ENCODE measurements at places on chromosomes 1 and 21.
A peak's percentile ranks its signal among the peaks of the same experiment; 100 is the strongest.

DNA sequence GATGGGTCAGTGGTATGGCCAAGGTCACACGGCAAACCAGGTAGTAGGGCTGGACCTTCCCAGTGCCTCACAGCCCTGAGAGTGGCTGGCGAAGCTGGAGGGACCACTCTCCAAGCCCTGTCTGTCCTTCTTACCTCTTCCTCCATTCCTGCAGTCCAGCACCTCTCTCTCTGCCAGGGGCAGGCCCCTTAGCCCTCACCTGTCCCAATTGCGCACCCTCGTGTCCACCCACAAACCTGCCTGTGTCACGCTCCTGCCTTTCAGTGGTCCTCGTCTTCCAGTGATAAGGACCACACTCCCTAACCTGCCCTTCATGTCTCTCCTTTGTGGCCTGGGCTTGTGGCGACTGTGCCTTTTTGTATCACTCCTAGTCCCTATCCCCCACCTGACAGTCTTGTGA is 3.4 kb downstream of the PODN start:
- H3K27ac ChIP-seq, result no peak overlapping the region
- peaks cover 8% of the 10 kb centered on the region for H3K4me1 ChIP-seq
- no peaks in the 10 kb centered on the region for H3K27me3 ChIP-seq

DNA sequence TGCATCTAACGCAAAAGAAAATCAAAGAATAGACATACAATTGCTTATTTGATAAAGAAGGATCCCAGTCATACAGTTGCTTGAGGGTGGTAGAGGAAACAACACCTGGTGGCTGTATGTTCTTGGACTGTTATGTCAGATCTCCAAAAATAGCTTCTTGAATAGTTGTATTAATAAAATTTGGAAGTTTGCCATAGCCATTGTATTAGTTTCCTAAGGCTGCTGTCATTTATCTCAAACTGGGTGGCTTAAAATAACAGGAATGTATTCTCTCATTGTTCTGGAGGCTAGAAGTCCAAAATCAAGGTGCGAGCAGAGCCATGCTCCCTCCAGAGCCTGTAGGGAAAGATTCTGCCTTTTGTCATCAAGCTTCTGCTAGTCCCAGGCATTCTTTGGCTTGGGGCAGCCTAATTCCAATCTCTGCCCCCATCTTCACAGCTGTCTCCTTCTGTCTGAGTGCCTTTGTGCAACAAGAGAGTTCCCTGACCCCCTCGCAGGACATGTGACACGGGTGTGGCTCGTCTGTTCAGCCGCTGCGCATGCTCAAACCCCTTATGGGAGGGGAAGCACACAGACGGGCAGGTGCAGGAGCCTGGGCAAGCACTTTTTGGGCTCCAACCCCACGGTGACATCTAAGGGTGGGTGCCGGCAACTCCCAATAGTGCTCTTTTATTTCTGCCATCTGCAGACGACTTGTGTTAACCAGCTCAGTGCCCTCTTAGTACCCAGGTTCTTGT is 21.7 kb upstream of the GRIK1 start:
- no peaks in the 10 kb centered on the region for H3K27me3 ChIP-seq
- no peak overlapping the region for H3K27ac ChIP-seq
- no peaks in the 10 kb centered on the region for H3K36me3 ChIP-seq

GRCh38 chr1:158147869-158148268 is 32.8 kb upstream of the CD1D start:
- no peak overlapping the region for H3K4me3 ChIP-seq
- peaks cover 10% of the 10 kb centered on the region for H3K4me1 ChIP-seq
- no peaks in the 10 kb centered on the region for H3K36me3 ChIP-seq
- peak overlapping the region; percentile 84 for H3K27ac ChIP-seq

DNA sequence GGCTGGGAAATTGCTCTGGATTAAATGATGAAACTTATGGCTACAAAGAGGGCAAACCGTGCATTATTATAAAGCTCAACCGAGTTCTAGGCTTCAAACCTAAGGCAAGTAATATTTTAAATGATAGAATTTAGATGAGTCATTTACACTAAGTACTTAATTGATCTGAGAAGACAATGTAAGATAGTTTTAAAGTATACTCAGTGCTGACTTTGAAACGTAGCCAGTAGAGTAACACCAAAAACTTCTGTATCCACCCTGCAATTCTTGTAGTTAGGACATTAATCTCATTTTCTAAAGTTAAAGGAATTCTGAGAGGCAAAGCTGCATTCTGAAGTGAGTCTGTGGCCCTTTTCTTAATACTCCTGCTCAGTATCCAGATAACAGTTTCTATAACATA is 20.8 kb downstream of the ATP1B1 start:
- no peak for DNase-seq
- no peaks in the 10 kb centered on the region for H3K27me3 ChIP-seq
- no peak overlapping the region for H3K4me3 ChIP-seq
- H3K27ac ChIP-seq, result no peak overlapping the region
- peaks cover 33% of the 10 kb centered on the region for H3K4me1 ChIP-seq

GRCh38 chr1:86296305-86297205 is 99.6 kb downstream of the ODF2L start:
- no peak for DNase-seq
- H3K27ac ChIP-seq, result no peak overlapping the region
- no peaks in the 10 kb centered on the region for H3K27me3 ChIP-seq
- H3K4me3 ChIP-seq, result no peak overlapping the region
- H3K4me1 ChIP-seq, result no peaks in the 10 kb centered on the region
- H3K36me3 ChIP-seq, result no peaks in the 10 kb centered on the region

GRCh38 chr21:46621457-46622182 is 13.9 kb upstream of the PRMT2 start:
- H3K4me1 ChIP-seq, result no peaks in the 10 kb centered on the region
- H3K4me3 ChIP-seq, result no peak overlapping the region
- H3K27me3 ChIP-seq, result peaks cover 22% of the 10 kb centered on the region
- DNase-seq, result no peak
- H3K27ac ChIP-seq, result no peak overlapping the region
